ENCODE measurements at places on chromosomes 12 and 14.

- peak; percentile 51 for DNase-seq
Observed at GRCh38 chr12:48978741-48979601, 849 bp downstream of the WNT1 start.

DNA sequence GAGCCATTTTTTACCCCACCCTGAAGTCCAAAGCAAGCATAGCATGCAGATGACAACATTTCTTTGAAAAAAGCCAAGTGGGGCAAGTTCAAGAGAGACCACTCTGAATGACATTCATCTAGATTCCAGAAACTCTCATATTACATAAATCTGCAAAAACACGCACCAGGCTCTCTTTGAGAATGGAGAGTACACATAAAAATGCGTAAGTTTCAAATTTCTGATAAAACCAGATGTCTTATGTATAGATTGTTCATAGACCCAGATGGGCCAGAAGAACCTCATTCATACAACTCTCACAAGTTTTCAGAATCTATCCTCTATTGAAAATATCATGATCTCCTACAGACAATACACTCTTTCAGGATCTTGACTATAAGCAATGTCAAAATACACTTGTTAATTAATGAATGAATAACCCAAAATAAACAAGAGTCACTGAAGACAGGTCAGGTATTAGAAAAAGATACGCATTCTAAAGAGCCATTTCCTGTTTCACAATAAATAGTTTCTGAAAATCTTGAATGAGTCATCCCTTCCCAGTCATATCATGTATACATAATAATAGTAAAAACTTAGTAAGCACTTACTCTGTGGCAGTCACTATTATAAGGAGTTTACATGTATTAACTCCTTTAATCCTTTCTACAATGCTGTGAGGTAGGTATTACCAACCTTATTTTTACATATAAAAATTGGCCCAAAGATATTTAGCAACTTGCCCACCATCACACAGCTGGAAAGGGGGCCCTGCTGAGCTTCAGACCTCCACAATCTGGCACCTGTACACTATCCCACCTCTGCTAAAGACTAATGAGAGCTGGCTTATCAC, 72.0 kb downstream of the PPP2R5E start:
- no peak for DNase-seq

DNA sequence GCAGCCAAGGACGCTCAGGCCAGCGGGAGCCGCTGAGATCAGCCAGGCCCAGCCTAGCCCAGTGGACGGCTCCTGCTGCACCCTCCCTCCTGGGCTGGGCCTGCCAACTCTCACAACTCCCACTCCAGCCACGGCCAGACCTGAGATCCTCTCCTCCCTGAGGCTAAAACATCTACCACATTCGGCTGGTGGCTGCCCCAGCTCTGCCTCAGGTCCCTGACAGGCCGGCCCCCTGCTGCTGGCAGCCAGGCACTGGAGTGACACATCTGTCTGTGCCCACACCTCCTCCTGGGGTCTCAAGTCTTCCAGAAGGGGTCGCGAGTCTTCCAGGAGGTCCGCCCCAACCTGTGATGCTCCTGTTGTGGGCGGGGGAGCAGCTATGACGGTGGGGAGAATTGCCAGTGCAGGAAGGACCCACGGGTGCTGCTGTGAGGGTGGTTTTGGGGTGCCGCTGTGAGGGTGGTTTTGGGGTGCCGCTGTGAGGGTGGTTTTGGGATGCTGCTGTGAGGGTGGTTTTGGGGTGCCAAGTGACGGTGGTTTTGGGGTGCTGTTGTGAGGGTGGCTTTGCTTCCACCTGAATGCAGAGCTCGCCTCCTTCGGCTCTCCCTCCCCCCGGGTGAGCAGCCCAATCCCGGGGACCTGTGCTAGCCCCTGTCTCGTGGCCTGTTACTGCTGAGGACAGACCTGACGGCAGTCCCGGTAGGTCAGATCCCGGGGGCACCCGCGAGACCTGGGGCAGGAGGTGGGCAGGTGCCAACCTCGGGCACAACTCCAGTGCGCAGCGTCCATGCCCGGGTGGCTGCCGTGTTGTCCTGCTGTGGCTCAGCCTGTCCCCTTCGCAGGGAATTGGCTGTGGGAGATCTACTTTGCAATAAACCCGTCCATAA, 27.5 kb upstream of the C14orf180 start:
- peak; percentile 37 for DNase-seq

GRCh38 chr12:104090685-104091084, 26.4 kb downstream of the HCFC2 start:
- DNase-seq, result no peak

- DNase-seq, result no peak
Observed at GRCh38 chr12:92110083-92110640, 35.5 kb downstream of the BTG1 start.

GRCh38 chr12:103626498-103626897, 39.4 kb downstream of the STAB2 start:
- DNase-seq, result peak; percentile 50

DNA sequence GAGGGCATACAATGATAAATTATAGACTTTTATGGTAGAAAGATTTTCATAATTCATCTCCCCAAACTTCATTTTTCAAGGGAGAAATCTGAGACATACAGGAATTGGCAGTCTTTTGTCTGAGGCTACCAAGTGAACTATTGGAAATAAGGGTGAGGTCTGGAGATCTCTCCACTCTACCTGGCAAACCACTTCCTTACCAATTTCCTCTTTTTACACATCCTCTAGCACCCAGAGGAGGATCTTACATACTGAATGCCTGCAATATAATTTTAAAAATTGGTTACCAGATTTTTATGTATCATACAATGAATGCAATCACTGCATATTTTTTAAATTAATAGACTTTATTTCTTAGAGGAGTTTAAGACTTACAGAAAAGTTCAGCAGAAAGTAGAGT, 6.6 kb downstream of the PDE6H start:
- no peak for DNase-seq

DNA sequence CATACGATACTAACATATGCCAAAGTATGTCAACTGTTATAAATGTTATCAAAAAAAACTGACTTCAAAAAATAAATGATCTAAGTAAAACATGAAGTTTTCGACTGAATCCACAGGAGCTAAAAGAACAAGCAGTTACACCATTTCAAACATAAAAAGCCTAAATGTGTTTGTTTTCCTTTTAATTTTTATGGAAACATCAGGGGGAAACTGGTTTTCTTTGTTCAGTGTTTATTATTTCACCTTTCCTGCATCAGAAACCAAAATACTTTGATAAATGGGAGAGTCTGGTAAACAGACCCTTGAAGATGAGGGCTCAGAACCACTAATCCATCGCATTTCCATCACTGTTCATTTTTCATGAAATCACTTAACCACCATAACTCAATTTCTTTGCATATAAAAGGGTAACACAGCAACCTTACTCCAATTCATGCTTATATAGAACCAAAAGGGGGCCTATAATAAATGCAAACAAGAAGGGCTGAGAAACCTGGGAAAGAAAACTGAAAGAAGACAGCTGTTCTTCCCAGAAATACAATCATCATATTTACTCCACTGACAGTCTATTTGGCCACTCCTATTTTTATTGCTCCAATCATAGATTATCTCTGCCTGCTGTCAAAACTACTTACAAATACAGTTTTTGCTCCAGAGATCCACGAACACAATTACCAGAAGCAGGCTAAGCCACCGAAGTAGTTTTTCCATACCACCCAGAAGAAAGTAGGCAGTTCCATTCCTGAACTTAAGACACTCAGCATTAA, 17.0 kb downstream of the FGD6 start:
- DNase-seq, result no peak

GRCh38 chr12:92030618-92031017, 115.0 kb downstream of the BTG1 start:
- DNase-seq, result no peak

DNA sequence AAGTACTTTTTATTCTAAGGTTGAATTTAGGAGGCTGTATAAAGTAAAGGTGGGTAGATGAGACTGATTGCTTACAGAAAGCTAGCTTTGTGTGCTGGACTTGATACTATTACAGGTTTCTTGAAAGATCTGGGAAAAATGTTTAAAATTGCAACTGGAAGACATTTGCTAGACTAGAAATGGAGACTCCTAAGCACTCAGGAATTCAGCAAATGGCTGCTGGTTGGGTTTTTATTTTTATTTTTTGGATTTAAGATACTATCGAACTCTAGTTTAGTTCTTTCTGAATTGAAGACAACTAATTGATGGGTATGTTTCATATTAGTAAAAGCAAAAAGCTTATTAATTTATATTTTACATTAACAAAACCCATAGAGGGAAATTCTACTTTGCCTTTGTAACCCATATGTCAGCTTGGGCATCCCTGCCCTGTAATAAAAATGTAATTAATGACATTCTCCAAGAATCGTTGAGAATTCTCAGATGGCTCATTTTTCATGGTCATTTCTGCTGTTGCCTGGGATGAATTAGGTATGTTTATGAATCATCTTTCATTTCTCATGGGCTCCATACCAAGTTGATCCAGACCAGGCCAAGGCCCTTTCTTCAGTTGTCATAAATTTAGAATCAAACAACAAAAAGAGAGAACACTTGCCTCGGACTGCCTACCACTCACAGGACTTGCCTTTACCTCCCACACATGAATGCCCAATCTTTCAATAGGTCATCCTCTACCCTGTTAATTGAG, 102.1 kb downstream of the ERGIC2 start:
- no peak for DNase-seq

GRCh38 chr12:58159941-58160340, 218.6 kb downstream of the ATP23 start:
- no peak for DNase-seq

DNA sequence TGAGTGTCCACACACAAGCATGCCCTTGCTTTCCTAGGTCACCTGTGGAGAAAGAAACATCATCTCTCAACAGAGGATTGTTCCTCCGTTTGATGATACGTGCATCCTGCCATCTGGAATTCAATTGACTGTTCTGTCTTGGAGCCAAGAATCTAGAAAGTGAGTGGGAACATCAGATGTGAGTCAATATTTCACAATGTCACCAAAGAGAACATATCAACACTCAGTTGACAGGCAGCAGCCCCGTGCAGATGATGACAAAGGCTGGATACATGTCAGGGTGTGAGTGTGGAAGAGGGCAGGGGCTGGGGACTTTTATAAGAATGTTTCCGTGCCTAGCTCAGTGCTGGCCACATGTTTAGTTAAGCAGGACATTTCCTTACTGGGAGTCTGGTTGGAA, 76.1 kb downstream of the TBC1D30 start:
- no peak for DNase-seq

DNA sequence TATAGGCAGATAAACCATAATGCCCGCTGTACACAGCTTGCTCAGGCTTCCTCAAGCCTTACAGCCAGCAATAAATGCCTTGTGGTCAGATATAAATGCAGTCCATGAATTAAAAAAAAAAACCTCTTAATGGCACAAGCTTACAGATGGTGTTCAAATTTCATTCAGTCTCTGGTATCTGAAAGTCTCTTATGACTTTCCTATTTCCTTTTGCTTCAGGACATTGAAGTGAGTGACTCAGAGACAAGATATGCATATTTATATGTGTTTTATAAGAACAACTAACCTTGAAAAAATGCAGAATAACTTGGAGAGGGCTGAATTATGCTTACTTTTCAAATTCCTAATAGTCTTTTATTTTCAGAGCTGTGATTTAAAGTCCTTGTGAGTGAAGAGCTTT, 426.9 kb upstream of the MIS18BP1 start:
- no peak for DNase-seq

DNA sequence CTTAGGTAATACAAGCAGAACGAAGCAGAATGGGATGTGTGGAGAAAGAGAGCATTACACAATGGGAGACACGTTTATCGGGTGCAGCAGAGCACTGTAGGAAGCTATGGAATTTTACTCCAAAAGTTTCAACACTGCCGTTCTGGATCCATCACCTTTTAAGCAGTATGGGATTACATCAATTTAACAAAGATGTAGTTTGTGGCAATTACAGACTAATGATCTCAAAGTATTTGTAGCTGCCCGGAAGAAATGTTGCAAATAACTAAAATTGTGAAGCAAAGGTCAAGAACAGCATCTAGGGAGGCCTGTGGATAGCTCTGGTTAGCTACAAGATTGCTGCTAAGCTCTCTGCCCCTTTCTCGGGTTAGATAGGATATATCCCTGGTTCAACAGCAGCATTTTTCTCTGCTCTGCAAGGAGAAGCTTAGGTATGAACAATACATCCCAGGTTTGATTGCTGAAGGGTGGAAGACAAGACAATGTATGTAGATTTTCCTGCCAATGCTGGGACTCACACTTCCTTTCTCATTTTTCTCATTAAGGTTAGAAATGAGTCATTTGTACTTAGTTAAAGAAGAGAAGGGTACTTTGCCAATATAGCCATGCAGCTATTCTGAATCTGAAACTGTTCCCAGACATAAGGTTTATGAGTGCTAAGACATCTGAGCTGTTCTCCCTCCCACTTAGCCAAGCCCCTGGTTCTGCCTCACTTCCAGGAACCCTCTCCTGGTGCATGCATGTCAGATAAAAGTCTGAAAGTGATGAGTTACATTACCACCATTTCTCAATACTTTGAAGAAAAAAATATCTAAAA, 75.0 kb upstream of the HIF1A start:
- no peak for DNase-seq

DNA sequence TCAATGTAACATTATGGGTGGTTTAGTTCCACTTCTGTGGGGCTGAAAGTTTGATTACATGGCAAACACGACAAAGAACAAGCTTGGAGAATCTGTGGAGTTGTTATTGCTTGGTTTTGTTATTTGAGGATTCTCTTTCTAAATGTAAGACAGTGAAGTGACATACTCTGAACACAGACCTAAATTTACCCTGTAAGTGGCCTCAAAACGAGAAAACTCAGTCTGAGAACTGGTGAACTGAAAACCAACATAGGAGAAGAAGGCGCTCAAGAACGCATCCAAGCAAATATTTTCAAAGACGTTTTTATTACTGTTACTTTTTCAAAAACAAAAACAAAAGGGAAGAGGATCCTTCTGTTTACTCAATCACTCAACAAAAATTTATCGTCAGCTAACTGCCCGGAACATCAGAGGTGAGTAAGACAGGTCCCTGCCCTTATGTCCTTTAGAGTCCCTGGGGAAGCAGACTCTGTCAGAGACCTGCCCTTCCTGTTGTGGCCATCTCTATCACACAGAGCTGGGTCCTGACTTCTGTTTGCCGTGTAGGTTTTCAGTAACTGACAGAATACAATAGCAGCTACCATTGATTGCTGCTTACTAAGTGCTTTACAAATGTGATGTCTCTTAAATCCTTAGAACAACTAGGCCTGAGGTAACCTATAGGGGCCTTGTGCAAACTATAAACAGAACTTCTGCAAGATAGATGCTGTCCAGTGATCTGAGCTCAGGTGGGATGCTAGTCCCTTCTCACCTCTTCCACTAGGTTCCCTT, 79.3 kb upstream of the C12orf71 start:
- DNase-seq, result no peak

- DNase-seq, result peak; percentile 67
Observed at GRCh38 chr14:95496690-95497259, 19.7 kb downstream of the SYNE3 start.

GRCh38 chr12:2332947-2333346, 280.2 kb downstream of the CACNA1C start:
- DNase-seq, result no peak

GRCh38 chr12:55057481-55057880, 37.7 kb downstream of the NEUROD4 start:
- no peak for DNase-seq

- no peak for DNase-seq
Observed at GRCh38 chr14:91219517-91220389, 24.8 kb downstream of the GPR68 start.
